ENCODE measurements at places on chromosomes 16 and 17.

DNA sequence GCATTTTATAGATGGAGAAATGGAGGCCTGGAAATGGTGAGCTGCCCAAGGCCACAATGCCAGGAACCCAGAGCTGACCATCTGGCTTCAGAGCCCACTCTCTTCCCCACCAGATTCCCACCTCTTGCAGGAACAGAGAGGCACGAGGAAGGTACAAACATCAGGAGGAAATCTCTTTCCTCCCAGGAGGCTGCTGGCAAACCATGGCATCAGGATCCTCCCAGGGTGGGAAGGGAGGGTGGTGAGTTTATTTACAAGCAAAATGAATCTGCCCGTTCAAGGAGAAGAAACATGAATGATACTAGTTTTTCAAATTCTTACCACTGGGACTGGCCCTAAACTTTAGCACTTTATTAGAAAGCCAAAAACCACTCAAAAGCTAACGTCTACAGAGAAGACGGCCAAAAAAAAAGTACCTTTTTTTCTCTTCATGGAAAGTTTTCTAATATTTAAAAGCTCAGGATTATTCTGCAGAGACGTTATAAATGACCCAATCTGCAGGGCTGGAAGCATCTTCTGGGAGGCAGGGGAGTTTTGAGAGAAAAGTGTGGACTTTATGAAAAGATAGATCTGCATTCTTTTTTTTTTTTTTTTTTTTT is 79.1 kb downstream of the NXN start:
- no peak for DNase-seq

DNA sequence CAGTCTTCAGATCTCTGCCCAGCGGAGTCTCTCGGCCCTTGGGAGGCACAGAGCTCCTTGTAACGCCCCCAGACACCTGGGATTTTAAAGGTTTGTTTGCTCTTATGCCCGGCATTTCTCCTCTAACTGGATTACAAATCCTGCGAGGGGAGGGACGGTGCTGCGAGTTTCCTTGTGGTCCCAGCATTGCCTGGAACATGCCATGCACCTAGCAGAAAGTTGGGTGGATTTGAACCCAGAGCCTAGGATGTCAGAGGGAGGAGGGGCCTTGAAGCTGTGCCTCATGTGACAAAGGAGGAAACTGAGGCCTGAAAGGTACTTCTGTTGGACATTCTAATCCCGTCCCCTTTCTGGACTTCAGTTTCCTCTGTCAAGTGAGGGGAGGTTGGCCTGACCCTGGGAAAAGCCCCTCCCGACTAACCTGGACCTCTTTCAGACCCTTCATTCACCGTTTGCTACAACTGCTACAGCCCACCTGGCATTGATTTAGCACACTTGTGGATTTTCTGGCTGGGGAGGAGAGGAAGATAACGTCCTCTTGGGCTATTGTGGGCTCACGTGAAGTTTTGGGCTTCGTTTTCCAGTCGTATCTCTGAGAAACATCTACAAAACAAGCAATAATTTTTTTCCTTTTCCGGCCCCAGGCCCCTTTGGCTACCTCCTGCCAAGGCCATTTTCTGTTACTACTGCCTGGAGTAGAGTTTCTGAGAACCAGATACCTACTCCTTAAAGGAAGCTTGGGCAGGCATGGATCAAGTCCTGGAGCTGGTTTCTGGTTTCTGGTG is 30.9 kb downstream of the MRC2 start:
- DNase-seq = no peak

GRCh38 chr16:63415014-63415413 is 1378.8 kb upstream of the CDH8 start:
- DNase-seq = no peak

DNA sequence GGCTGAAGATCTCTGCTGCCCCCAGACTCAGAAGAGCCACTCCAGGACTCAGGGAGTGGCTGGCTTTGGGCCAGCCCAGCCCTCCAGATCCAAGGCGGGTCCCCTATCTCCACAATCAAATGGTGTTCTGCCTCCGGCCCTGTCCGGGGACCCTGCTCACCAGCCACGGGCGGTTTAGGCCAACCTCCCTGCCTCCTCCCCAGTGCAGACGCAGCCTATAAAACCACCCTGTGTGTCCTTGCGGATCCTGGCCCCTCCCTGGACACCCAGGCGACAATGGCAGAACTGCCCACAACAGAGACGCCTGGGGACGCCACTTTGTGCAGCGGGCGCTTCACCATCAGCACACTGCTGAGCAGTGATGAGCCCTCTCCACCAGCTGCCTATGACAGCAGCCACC is at the start of gene SLC12A3:
Gene SLC12A3 (plus strand): TSS at position 248 of the 400 bp plus-strand sequence. CDS start 29 bp downstream, at position 277.
- no peak for DNase-seq

DNA sequence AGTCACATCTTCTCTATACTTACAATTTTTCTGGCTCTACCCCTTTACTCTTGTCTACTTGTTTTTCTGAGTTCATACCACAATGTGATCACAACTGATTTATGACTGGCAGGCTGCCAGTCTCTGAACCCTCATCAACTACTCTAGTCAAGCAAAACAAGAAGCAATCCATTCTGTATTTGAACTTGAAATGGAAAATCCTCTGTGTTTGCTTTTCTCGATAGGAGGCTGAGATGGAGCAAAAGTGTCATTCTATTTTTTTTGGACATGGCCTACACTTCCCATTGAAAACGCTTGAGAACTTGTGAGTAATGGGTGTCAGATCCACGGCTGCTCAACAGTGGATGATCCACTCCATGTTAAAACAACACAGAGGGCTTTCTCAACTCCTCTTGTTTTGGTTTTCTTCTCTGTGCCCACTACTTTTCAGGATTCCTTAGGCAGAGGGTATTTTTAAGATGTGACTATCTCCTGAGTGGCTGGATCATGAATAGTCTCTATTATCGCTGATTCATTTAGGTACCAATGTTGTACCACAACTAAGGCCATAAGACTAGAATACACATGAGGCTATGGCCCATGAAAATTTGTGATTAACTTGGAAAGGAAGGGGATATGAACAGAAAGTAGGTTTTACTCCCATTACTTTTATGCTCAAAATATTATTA is 11.7 kb downstream of the TMEM100 start:
- DNase-seq = no peak

- no peak for DNase-seq
Measured at GRCh38 chr17:14803826-14804225, 461.3 kb downstream of the PMP22 start.

- DNase-seq = no peak
Measured at GRCh38 chr17:73972056-73972455, 231.4 kb upstream of the RPL38 start.

DNA sequence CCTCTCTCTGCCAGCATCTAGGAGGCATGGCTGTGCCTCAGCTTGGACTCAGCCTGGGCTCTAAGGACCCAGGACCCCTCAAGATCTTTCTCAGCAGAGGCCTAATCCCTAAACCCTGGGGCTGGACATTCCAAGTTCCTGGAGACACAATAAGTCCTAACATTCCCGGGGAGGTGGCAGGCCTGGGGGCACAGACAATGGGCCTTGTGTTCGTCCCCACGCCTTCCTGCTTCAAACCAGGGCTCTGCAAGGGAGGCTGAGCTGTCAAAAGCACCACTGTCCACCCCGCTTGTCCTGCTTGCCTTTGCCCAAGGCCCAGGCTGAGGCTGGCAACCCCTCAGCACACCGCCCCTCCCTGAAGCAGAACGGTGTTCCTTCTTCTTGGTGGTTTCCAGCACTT is 13.7 kb downstream of the SDK2 start:
- DNase-seq = no peak

DNA sequence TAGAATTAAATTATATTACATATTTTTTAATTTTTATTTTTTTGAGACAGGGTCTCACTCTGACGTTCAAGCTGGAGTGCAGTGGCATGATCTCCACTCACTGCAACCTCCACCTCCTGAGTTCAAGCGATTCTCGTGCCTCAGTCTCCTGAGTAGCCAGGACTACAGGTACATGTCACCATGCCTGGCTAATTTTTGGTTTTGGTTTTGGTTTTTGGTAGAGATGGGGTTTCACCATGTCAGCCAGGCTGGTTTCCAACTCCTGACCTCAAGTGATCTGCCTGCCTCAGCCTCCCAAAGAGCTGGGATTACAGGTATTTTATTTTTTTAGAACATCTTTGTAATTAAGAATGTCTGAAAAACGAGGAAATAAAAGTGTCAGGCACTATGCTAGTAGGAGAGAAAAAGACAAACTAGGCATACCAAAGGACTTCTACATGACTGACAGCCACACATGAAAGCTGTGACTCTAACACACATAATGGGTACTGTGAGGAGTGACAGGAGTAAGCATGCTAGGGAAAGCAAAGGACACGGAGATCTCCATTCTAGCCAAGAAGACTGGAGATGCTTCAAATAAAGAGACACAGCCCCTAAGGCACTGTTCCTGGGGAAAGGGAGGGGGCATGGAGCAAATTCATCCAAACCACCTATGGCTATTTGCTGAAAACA is 7.3 kb downstream of the GNA13 start:
- no peak for DNase-seq

DNA sequence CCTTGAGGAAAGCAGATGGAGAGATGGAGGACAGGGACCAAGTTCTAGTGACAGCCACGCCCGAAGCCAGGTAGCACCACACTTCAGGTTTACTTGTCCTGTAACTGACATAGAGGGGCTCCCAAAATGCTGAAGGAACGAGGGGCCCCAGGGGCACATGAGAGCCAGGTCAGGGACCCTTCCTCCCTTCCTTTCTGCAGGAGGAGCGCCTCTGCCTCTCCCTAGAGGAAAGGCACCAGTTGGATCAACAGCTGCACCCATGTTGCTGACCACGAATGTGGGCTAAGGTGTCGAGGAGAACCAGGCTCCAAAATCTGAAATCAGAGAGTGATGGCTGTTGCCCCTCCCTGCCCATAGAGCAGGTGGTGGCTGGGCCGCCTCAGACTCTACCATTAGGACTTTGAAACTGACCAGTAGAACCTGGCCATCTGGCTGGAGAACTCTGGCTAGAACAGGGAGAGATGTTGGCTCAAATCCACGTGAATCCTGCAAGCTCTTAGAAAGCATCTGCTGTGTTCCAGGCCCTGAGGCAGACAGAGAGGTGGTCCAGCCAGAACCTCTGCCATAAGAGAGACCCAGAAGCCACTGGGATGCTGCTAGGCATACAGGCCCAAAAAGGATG is 218.8 kb downstream of the KATNIP start:
- no peak for DNase-seq

DNA sequence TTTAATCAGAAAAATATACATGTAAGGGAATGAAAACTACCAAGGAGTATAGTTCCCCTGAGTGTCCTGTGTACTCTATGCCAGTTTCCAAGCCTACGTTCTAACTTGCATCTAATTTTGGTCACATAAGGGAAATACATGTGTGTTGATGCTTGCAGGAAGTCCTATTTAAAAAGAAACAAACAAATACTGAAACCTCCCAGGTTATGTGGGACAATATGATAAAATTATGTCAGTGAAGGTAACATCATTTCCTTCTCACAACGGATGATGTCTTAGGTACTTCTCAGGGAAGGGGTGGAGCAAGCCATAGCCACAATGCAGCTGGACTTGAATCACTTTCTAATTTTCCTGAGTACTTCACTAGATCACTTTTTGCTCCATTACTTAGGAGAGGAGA is 115.9 kb downstream of the ZFHX3 start:
- DNase-seq = no peak

- DNase-seq = no peak
Measured at GRCh38 chr16:85231959-85232358, 119.7 kb upstream of the CIBAR2 start.

DNA sequence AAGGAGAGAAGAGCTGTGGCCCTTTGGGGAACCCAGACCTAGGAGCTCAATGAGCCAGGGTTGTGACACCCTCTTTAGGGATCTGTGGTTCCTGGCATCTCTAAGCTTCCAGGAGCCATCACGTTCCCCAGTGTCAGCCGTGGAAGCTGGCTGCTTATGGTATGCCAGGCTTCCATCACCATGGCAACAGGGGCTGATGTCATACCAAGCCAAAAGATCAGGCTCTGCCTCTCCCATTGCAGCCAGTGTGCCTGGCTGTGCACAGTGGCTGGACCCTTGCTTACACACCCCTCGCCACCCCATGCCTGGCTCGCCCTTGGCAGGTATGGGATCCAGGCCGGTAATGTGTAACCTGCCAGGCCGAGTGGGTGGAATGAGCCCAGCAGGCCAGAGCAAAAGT is 91.1 kb downstream of the SSH2 start:
- no peak for DNase-seq

- no peak for DNase-seq
Measured at GRCh38 chr17:83122834-83123233, 43.4 kb downstream of the METRNL start.

GRCh38 chr17:74770498-74771318 is 5.4 kb downstream of the NAT9 start:
- DNase-seq = peak; percentile 65

DNA sequence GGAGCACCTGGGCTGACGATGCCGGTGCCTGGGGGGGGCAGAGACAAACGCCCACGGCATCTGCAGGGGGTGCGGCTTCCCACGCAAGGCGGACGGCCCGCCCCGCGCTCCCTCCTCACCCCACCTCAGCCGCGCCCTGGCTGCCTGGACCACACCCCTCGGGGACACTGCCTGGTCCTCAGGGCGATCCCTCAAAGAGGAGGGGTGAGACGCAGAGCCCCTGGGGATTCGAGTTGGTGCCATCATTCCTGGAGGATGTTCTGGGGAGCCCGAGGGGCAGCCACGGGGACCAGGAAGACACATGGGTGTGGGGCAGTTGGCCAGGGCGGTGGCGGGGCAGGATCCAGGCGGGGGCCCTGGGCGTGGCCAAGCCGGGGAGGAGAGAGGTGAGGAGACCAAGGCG is 3.9 kb downstream of the IGFALS start:
- DNase-seq = no peak

GRCh38 chr17:72342627-72343527 is 222.1 kb downstream of the SOX9 start:
- DNase-seq = no peak

- DNase-seq = no peak
Measured at GRCh38 chr17:62716834-62717588, 89.5 kb downstream of the MRC2 start.

DNA sequence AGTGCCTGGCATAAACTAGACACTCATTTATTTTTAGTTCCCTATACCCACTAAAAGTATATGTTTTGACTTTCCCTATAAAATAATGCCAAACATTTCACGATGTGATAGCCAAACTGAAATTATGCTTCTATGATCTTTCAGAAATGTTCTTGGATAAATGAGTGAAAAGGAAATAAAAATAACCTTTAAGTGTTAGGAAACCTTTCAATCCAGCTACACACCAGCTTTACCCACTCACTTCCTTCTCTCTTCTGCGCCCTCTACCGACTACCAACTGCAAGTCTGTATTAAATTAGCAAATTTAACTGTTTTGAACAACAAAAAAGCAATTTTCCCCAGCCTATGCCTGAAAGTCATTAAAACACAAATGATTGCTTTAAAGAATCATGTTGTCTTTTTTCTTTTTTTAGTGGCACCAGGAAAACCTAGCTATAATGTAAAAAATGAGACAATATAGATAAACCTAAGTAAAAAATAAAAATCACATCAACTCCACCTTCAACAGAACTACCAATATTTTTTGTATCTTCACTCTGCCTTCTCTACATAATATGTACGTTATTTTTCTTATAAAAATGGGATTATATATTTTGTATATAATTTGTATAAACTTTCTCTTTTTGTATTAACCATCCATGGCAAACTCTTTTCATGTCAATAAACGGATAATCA is 13.2 kb upstream of the TMEM100 start:
- DNase-seq = peak; percentile 15

GRCh38 chr16:77995843-77996455 is 26.4 kb upstream of the CLEC3A start:
- DNase-seq = no peak

Measured in activated T-cell treated with anti-CD3 and anti-CD28 coated beads for 24 hours (primary cell).